ENCODE measurements at places on chromosomes 4 and X. TPM values are rescaled to one million over a fixed set of nuclear protein-coding genes. Genes with fewer than 3 reads are reported as not detected.

Gene UTP3
- total RNA-seq: 36.8 TPM

Gene PNCK
- total RNA-seq: 0.37 TPM

Gene PORCN
- total RNA-seq: 17.6 TPM

Gene FAT4
- 1.4 TPM for total RNA-seq

Gene CTAG1A
- total RNA-seq: not detected

Gene SOWAHB
- total RNA-seq: 0.05 TPM
